ENCODE measurements at places on chromosomes 16 and 17. TPM values are rescaled to one million over a fixed set of nuclear protein-coding genes. Genes with fewer than 3 reads are reported as not detected.

Gene USP7
- 189 TPM for total RNA-seq

Gene NUTF2
- 182 TPM for total RNA-seq

Gene TP53TG3D
- not detected for total RNA-seq

Gene HID1
- 1.3 TPM for total RNA-seq

Gene CUEDC1
- 0.41 TPM for total RNA-seq

Gene SOCS3
- 118 TPM for total RNA-seq

Gene NPIPA2
- total RNA-seq = 0.99 TPM

Gene NTN1
- 0.53 TPM for total RNA-seq

Gene NOS2
- not detected for total RNA-seq

Gene TNP2
- not detected for total RNA-seq

Gene TBC1D3E
- total RNA-seq = not detected

Gene FAM83G
- total RNA-seq = 31.9 TPM

Gene ELP5
- 138 TPM for total RNA-seq

Gene COG8
- total RNA-seq = 47.0 TPM

Gene KRTAP2-1
- total RNA-seq = not detected

Gene AOC3
- total RNA-seq = 2.6 TPM

Gene EIF1
- 1,742 TPM for total RNA-seq

Gene CBX8
- total RNA-seq = 1.7 TPM

Gene KRT32
- total RNA-seq = not detected

Gene DRC3
- 1.3 TPM for total RNA-seq

Gene ADORA2B
- 1.1 TPM for total RNA-seq

Gene PDK2
- 9.2 TPM for total RNA-seq

Gene GNGT2
- 14.8 TPM for total RNA-seq

Gene KRTAP2-2
- total RNA-seq = not detected

Gene SRR
- total RNA-seq = 6.5 TPM

Gene SPNS2
- total RNA-seq = 0.46 TPM

Gene HSD3B7
- total RNA-seq = 1.3 TPM

Gene C16orf96
- 0.10 TPM for total RNA-seq

Measured in activated T-cell treated with anti-CD3 and anti-CD28 coated beads, Interleukin-2, amount 50 U/mL, for 4 hours (primary cell).